ENCODE measurements at places on chromosomes 3 and 15. TPM values are rescaled to one million over a fixed set of nuclear protein-coding genes. Genes with fewer than 3 reads are reported as not detected.

- DNase-seq: no peak
Observed at GRCh38 chr3:21734746-21735145, 16.3 kb downstream of the ZNF385D start.

RAB43 gene
- 90.9 TPM for total RNA-seq

ALDH1L1 gene
- not detected for total RNA-seq

GRCh38 chr3:133992951-133993620 is 36.6 kb downstream of the SLCO2A1 start:
- DNase-seq: no peak

SKOR1 gene
- total RNA-seq: under 0.01 TPM

TMEM39A gene
- total RNA-seq: 26.6 TPM

- DNase-seq: no peak
Observed at GRCh38 chr3:30097022-30097650, 509.3 kb upstream of the TGFBR2 start.

DNA sequence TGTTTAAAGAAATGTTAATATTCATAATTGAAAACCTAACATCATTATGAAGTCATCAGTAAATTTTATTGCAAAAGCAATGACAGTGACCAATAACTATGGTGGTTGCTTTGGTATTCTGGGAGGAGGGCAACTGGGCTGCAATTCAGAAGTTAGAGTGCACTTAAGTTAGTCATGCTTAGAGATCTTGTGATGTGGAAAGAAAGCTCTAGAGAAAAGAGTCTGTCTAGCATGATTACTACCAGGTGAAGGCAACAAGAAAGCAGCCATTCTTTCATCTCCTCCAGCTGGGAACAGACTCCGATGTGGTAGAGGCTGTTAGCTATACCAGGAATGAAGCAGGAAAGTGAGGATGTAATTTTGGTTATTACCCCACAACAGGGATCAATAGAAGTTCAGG is 625.6 kb downstream of the SI start:
- DNase-seq: no peak

DNA sequence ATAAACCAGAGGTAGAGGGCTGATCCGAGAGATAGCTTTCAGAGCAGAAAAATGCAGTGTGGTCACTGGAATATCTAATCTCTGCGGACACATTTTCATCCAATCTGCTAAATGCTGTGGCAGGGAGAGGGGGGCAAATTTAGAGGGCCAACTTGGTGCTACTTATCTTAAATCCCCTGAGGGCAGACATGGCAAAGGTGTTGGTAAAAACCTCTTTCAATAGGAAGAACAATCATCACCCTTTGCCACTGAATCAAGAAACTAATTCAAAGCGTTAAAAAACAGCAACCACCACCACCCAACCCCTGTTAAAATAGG is 152.9 kb downstream of the MECOM start:
- DNase-seq: no peak

OCA2 gene
- not detected for total RNA-seq
